ENCODE measurements at places on chromosomes 6 and 20.

DNA sequence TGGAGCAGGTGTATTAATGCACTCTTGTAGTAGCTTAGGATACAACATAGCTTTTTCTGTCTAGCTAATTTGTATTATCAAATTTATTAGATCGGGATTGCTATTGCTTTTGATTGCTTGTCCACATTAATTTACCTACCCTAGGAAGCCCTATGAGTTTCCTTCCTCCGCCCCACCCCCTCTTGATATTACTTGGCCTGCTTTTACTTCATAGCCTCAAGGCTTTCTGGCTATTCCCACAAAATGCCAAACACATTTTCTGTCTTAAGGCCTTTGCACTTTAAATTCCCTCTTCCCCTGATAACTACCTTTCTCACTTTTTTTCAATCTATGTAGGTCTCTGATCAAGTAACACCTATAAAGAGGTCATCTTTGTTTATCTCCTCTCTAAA is 99.1 kb upstream of the PRSS16 start:
- no peak for DNase-seq

- DNase-seq = no peak
Measured at GRCh38 chr6:8020083-8020482, 44.1 kb downstream of the BLOC1S5 start.

- no peak for DNase-seq
Measured at GRCh38 chr20:57420571-57421252, 29.5 kb downstream of the RBM38 start.

GRCh38 chr6:161598896-161599295 is 325.0 kb upstream of the AGPAT4 start:
- no peak for DNase-seq

- DNase-seq = no peak
Measured at GRCh38 chr20:40551125-40551530, 137.9 kb downstream of the MAFB start.

- peak; percentile 80 for DNase-seq
Measured at GRCh38 chr6:2209226-2209809, 36.1 kb downstream of the GMDS start.

- DNase-seq = no peak
Measured at GRCh38 chr20:37220731-37221130, 40.9 kb downstream of the GHRH start.

GRCh38 chr6:117156741-117157140 is 108.6 kb upstream of the VGLL2 start:
- DNase-seq = no peak

- DNase-seq = no peak
Measured at GRCh38 chr6:154157082-154157481, 118.0 kb downstream of the OPRM1 start.

- no peak for DNase-seq
Measured at GRCh38 chr6:118401325-118401975, 146.6 kb upstream of the PLN start.

- DNase-seq = no peak
Measured at GRCh38 chr6:13289789-13290318, 38.5 kb downstream of the TBC1D7 start.

GRCh38 chr6:107555449-107555848 is 65.5 kb downstream of the SOBP start:
- DNase-seq = peak; percentile 80

DNA sequence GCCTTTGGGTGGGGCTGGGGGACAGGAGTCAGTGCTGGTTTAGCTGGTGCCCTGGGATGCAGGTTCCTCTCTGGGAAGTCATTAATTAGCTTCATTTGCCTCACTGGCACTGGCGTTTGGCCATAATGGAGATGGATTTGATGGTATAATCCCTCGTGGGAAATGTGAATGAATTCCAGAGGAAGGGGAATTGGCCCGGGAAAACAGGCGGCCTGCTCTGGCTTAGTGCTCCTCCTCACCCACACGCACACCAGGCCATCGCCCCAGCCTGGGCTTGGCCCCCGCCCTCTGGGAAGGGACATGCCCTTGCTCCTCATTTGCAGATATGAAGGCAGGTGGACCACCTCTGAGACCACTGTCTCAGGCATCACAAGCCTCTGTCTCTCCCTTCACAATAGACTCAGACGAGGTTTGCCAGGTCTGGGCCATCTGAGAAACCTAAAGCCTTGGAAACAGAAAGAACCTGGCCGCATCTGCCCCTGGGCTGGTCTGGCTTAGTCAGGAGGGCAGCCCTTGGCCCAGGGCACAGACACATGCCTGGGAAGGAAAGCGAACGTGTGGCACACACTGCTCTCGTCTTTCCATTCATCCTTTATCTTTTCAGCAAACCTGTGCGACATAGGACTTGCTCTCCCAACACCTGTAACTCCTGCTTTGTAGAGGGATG is 199.2 kb upstream of the CDH4 start:
- DNase-seq = no peak

DNA sequence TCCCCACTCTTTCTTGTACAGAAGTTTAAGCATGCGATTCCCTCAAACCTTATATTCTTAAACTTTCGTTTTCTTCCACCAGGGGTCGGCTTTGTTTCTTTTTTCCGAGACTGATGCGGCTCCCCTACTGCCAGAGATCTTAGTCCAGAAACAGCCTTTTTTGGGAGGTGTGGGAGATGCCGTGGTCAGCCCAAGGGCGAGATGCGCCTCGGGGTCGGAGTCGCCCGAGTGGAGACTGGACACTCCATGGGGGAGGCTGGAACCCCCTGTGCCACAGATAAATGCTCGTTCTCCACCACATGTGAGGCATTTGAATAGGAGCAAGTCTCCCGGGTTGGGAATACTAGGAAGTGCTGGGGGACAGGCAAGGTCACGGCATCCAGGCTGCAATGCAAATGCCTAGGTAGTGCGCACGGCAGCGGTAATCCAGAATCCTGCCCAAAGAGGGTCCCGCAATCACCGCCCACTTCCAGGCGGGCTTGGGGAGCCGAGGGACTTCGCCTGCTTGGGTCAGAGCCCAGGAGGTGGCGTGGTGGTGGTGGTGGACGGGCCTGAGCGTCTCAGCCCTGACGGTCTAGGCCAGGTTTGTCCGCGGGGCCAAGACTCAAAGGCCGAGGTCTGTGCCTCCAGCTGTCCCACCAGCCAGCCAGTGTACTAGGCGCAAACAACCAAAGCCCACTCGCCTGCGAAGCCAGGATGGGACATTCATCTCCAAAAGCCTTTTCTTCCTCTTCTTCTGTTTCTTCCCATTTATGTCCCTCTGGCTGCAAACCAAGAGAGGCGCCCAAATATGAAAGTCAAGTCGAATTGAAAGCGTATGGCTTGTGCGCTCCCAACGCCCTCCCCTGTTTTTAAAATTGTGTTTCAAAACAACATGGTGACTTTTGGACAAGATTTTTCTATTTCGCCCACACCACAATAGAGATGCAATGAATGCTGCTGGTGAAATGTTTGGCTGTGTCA is 39.3 kb upstream of the OSTM1 start:
- peak; percentile 30 for DNase-seq

GRCh38 chr20:382291-383115 is 1.9 kb downstream of the TRIB3 start:
- no peak for DNase-seq

DNA sequence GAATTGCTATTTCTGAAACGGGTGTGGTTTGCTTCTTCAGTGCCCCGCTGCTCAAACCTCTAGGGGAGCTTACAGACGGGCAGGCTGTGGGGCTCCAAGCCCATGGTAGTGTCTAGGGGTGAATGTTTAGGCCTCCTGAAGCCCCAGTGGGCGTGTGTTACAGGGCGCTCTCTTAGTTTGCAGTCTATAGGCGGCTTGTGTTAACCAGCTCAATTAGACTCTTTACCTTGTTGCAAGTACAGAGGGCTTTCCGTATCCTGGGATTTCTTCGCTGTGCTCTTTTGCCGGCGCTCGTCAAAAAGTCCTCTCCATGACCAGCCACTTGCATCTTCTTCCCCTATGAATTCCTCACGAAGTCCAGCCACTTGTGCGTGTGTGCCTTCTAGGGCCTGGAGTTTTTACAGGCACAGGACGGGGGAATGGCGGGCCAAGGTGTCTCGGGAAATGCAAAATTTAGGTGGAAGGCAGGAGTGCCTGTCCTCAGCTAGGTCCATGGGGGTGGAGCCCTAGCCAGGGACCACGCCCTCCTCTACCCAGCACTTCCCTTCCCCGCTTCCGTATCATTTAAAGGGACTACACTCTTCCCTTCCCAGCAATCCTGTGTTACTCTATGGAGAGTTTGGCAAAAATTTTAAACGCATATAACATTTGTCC is 94.5 kb downstream of the HTR1B start:
- DNase-seq = no peak

DNA sequence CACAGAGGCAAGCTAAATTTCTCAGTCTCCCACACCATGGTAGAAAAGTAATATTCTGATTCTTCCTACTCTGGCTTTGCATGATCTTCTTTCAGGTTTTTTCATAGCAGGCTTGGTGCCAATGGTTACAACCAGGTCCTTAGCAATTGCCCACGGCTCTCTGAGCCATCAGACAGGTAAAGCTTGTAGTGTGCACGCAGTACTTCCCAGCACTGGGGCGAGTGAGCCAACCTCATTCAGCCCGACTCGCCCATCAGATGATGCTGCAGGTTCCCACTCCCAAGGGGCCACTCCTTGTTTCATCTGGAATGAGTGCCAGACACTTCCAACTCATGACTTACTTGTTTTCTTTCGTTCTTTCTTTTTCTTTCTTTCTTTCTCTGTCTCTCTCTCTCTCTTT is 78.3 kb downstream of the PERP start:
- no peak for DNase-seq

GRCh38 chr6:142300302-142300701 is 1.5 kb upstream of the ADGRG6 start:
- no peak for DNase-seq

- DNase-seq = no peak
Measured at GRCh38 chr6:154394571-154394970, 38.0 kb upstream of the IPCEF1 start.

DNA sequence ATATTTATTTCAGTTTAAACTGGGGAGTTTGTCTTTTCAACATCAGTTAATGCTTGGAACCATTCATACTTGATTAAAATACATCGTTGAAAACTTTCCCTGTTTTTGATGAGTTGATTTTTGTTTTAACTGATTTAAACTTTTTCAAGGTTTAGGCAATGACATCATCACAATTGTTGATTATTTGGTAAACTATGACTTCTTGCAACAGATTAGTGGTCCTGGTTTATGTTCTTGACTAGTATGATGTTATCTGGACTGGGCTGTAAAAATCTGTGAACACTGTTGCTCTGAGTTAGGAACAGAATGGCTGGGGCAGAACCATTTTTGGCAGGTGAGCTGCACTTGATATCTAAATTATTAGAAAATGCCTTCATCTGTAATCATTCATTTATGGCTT is at the start of gene ZC2HC1B:
Gene ZC2HC1B, plus strand, starts transcription at position 241 of the 400 bp plus-strand sequence. Its CDS starts 66 bp downstream, at position 307.
- no peak for DNase-seq

- DNase-seq = no peak
Measured at GRCh38 chr6:109768485-109768884, 77.4 kb downstream of the FIG4 start.

- no peak for DNase-seq
Measured at GRCh38 chr6:109299776-109300564, 82.3 kb downstream of the CD164 start.

DNA sequence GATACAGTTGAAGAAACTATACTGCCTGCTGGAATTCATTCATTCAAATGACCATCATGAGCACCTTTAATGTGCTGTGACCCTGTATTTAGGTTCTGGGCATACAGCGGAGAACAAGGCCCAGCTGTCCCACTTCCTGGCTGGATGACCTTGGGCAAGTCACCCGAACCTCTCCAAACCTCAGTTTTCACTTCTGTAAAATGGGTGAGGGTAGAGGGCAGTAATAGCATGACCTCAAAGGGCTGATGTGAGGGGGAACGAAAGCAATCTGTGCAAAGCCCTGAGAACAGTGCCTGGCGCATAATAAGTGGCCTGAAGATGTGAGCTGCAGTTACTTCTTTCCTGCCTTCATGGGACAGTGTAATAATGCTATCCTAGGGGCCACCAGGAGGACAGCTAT is 20.5 kb upstream of the AAR2 start:
- no peak for DNase-seq

DNA sequence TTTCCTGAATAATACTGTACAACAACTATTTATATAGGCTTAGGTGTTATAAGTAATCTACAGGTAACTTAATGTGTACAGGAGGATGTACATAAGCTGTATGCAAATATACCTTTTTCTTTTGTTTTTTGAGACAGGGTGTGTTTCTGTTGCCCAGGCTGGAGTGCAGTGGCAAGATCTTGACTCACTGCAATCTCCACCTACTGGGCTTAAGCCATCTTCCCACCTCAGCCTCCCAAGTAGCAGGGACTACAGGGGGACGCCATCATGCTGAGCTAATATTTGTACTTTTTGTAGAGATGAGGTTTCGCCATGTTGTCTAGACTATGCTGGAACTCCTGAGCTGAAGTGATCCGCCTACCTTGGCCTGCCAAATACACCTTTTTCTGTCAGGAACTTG is 191.7 kb upstream of the ZNF217 start:
- no peak for DNase-seq

GRCh38 chr20:44071526-44072111 is 115.4 kb downstream of the JPH2 start:
- no peak for DNase-seq

- no peak for DNase-seq
Measured at GRCh38 chr6:163773646-163774045, 359.1 kb downstream of the QKI start.

DNA sequence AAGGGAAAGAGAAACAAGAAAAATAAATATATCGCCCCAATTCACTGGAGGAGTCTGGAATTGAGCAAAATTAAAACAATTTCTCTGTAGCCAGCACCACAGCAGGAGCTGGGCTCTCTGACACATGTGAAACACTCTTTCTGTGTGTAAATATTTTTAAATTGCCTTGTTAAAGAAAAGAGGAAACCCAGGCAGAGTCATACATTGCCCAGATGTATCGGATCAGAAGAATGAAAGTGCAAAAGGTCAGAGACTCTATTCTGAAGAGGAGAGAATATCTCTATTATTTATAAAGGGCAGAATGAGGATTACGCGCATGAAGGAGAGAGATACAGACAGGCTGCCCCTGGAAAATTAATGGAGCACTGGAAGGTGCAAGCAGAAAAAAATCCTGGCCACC is 127.0 kb upstream of the MAN1A1 start:
- no peak for DNase-seq

DNA sequence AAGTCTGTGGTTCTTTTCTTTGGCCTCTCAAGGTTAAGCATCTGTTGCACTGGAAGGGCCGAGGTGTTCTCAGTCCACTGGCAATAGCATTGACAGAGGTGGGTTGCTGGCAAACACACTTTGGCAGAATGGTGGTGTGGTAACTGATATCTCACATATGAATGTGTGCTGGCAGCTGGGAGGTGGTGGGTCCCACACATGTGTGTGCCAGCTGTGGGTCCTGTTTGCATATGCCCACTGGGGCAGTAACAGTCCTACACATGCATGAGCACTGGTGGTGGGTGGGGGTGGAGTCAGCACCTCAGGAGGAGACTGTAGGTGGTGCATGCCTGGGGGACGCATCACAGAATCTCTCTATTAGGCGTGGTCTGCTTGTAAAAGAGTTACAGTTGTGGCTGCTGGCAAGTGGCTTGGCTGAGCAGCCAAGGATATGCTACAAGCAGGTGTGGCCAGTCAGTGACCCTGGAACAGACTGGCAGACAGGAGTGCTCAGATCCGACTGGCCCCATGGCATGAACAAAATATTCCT is 934.3 kb downstream of the GRIK2 start:
- DNase-seq = no peak

GRCh38 chr6:136499370-136499769 is 50.9 kb downstream of the MAP7 start:
- no peak for DNase-seq

GRCh38 chr6:119514345-119514744 is 164.8 kb upstream of the MAN1A1 start:
- DNase-seq = no peak

Measured in COR-L47 (cell line).